ENCODE measurements at places on chromosomes 16 and 17.

GRCh38 chr17:8921147-8921546, 44.4 kb downstream of the PIK3R5 start:
- no peak for DNase-seq

DNA sequence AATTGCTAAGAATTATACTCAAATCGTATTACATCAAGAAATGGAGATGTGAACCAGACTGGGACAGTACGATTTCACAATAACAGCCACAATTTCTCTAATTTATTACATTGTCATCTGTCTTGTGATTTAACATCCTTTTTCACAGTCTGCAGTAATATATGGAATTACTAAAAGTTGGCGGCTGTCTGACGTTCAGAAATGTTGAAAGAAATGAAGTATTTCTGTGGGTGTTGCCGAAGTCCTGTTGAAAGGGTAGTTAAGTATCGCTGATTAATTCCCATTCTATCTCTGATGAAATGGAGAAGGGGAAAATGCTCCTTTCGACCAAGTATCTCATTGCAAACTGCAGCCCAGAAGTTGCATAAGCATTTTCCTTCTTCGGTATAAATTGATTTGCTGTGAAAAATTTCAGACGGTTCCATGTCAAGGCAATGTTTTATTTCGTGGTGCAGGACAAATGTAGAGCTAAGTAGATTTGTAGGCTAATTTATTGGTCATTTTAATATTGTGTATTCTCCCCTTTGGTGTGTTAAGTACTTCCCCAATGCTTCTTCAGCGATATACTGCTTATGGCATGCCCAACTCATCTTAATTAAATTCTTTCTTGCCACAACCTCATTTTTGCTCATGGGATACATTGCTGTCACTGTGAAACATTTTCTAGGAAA, 775.2 kb upstream of the RBFOX1 start:
- no peak for DNase-seq

DNA sequence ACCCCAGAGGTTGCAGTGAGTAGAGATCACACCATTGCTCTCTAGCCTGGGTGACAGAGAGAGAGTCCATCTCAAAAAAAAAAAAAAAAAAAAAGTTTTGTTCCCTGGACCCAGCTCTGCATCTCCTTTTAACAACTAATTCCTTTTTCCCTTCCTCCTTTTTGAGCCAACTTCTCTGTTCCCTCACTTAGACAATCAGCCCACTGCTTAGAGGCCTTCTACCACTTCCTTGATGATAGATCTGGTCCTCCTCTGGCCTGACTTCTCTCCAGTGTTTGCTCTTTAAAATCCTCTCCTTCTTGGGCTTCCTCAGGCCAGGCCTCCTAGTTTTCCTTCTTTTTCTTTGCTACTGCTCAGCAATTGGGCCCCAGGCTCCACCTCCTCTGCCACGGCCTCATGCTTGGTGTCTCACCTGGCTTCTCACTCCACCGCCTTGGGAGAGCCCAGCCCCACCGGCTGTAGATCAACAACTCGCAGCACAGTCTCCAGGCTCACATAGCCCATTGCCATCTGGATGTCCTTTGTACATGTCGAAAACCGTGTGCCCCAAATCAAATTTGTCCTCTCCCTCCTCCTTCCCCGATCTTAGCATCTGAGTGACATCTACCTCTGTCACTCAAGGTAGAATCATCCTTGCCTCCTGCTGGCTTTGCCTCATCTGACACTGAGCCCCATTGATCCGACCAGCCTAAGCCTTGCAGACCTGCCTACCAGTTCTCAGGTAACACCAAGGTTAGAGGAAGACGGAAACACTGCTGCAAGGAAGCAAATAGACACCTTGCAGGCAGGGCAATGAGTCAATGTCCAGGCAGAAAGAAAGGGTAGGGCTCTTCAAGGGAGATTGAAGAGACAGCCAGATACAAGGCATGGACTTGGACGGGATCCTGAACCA, 17.4 kb downstream of the ARHGAP27 start:
- no peak for DNase-seq

GRCh38 chr16:73064212-73064993, 16.5 kb upstream of the ZFHX3 start:
- DNase-seq = no peak

DNA sequence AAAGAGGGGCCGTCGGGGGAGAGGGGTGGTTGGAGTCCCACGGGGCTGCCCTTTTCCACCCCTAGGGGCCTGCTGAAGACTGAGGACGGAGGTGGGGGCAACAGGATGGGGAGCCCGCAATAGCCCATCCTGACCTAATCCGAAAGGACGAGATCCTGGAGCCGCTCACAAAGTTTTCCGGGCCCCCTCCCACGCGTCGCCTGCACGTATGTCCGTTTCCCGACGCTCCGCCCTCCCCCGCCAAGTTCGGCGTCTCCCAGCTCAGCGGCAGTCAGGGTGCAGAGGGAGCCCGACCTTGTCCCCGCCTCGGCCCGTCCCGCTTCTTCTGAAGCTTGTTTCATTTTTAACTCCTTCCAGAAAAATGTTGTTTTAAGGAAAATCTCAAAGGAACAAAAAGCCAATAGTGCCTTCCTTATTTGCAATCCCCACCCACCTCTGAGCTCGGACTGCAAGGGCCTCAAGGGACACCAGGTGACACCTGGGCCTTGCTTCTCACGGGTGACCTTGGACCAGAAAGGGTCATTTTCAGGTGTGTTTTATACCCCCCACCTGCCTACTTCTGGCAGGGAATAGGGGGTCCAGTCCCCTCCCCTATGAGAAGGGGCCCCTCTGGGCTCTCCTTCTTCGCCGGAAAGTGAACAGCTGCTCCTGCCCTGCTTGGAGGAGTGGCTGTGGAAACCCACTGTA, 3.4 kb upstream of the ZNF423 start:
- DNase-seq = peak; percentile 66

- no peak for DNase-seq
These were observed 26.4 kb downstream of the TTLL6 start for GRCh38 chr17:48790607-48791127.

DNA sequence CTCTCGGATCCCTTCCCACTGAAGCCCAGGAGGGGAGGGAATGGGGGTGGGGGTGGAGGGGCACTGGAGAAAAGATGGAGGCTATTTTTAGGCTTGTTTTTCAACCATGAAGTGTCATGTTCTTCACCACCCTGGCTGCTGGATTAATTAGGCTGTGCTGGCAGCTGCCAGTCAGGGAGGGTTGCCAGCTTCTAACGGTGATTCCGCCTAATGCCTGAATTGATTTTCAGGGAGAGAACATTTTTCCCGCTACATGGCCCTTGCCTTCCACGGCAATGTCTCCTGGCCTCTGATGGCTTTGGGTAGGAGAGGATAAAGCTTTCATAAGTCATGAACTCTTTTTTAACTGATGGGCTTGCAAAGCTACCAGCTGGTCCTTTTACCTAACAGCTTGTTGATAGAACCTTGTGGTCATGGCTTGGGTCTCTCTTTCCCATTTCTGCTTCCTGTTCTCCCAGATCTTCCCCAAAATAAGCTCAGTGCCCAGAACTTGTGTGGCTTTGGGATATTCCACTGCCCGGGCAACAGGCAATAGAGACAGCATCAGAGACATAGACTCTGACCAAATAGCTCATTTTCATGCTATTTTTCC, 167.4 kb downstream of the PITPNC1 start:
- DNase-seq = no peak

- DNase-seq = no peak
These were observed 53.7 kb upstream of the RPL38 start for GRCh38 chr17:74149597-74150427.

- no peak for DNase-seq
These were observed 1.2 kb downstream of the PCGF2 start for GRCh38 chr17:38746849-38747462.

- no peak for DNase-seq
These were observed 25.5 kb downstream of the MYBBP1A start for GRCh38 chr17:4529533-4530152.

DNA sequence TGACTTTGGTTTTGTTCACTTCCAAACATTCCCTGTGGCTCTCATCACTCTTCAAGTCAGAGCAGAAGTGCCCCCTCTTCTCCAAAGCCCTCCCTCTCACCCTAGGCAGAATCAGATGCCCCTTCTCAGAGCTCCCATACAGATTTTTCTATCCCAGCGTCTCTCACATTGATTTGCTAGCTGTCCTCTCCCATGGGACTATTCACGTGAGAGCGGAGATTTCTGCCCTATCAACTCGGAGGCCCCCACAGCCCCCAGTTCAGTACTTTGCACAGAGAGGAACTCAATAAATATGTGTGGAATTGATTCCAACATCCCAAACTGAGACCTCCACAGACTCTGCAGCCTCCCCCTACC, 182.6 kb downstream of the C16orf78 start:
- DNase-seq = no peak

DNA sequence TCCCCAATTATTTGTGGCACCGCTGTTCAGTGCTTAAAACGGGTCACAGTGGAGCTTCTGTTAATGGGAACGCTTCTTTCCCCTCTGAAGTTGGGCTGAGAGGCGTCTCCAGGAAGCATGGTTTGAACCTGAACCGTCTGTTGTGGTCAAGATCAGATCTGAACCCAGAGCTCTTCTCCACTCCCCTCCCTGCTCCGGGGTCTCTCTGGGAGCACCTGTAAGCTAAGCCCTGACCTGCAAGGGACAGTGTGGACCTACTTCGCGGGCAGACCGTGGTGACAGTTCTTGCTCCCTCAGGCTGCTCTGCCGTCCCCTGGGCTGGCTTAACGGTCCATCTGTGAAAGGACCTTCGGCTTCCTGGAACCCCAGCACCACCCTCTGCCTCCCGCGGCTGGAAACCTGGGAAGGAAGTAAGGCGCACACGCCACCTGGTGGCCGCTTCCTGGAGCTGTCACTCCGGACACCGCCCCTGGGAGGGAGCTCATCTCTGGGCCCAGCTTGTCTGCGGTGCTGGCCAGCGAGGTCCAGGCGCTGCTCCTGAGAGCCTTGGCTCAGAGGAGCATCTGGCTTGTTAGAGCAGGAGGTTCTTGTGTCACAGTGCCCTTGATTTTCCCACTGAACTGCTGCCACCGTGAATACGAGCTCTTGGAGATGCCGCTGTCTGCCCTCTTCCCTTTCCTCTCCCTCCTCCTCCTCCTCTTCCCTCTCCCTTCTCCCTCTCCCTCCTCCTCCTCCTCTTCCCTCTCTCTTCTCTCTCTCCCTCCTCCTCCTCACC, 518.5 kb upstream of the EEF2KMT start:
- peak; percentile 82 for DNase-seq

DNA sequence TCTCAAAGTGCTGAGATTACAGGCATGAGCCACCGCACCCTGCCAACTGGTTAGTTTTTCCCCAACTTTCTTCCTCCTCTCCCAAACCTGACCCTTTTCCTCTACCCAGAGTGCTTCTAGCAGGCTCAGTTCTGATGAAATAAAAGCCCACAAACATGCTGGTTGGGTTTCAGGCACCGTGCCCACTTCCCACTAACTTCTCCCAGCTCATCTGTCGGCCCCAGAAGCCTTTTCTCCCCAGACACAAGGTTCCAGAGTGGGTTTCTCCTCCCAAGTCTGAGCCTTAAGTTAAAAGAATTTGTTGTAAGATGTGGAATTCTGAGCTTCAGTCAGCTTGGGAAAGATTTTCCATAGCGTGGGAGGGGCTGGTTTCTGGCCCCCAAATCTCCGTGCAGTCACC, 11.5 kb upstream of the SCN4A start:
- no peak for DNase-seq

DNA sequence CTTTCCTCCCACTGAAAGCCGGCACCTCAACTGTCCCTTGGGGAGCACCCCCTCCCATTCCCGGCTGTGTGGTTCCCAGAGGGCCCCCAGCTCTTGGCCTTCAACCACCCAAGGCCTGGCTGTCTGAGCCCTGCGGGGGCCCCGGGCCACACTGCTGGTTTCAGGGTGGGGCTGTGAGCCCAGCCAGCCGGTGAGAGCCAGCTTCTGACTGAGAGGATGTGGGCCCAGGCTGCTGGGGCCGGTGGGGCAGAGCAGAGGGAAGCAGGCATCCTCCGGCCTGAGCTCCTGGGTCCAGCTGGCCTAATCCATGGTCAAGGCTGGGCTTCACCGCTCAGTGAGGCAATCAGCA, 875 bp upstream of the LGALS3BP start:
- no peak for DNase-seq

DNA sequence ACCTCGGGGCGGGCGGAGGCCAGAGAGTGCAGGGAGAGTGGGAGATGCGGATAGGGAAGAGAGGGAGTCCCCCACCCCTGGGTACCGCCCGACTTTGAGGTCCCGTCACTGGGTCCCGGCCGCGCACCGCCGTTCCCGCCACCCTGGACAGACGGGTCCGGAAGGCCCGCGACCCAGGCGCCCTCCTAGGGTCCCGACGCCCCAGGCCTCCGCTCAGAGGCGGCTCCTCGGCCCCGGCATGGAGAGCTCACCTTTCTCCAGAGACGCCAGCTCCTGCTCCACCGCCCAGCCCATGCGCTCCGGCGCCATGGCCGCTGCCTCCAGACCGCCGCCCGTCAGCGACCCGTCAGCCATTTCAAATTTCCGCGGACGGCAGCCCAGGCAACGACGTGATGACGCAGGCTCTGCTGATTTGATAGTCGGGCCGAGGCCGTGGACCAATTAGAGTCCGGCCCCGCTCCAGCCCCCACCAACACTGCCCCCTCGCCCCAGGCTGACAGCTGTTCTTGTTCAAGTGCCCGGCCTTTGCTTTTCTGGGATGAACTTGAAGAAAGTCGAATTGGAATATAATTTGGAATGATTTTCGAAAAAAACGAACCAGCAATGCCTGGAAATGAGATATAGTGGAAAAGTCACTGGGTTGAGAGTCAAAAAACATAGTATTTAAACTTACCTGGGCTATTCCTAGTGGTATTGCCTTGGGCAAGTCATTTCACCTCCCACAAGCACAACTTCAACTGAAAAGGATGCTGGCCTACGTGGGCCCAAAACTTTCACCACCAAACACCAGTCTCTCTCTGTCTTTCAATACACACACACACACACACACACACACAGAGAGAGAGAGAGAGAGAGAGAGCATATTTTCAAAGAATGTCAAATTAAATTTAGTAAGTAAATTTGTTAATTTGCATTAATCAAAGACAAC, at the start of gene SHCBP1:
Gene SHCBP1, minus strand, starts transcription at position 374 of the 928 bp plus-strand sequence. Its CDS starts 20 bp downstream, at position 354.
- peak; percentile 88 for DNase-seq
